ENCODE measurements at places on chromosomes 11 and 22.

- peaks cover 25% of the 10 kb centered on the region for H3K27me3 ChIP-seq
- no peak for DNase-seq
- no peak overlapping the region for H3K4me3 ChIP-seq
- H3K4me1 ChIP-seq: no peaks in the 10 kb centered on the region
- H3K27ac ChIP-seq: no peak overlapping the region
- H3K36me3 ChIP-seq: no peaks in the 10 kb centered on the region
These were observed 27.2 kb upstream of the GLYATL1 start for GRCh38 chr11:58912124-58912523.

- H3K27ac ChIP-seq: no peak overlapping the region
These were observed 425.5 kb upstream of the CADM1 start for GRCh38 chr11:115929618-115930129.

DNA sequence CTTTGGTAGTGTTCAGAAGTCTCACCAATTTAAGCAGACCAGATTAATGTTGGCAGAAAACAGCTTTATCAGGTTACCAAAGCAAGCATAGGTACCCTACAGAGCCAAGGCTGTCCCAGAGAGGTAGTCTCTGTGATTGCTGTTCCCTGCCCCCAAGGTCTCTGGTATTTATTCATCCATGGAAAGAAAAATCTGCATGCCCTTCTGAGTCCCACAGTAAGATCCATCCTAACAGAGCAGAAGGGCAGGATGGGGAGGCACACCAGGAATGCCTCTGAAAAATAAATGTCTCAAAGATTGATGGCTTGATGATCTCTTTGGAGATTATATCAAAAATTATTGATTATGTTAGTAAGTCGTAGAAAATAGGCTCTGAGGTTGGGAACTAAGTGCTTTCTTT is 122.8 kb downstream of the FAT3 start:
- no peak overlapping the region for H3K4me3 ChIP-seq
- H3K36me3 ChIP-seq: no peaks in the 10 kb centered on the region
- no peak overlapping the region for H3K27ac ChIP-seq
- H3K4me1 ChIP-seq: no peaks in the 10 kb centered on the region
- no peak for DNase-seq

- H3K27me3 ChIP-seq: peaks cover 3% of the 10 kb centered on the region
- no peaks in the 10 kb centered on the region for H3K4me1 ChIP-seq
- no peak overlapping the region for H3K27ac ChIP-seq
- H3K4me3 ChIP-seq: no peak overlapping the region
These were observed 21.4 kb downstream of the FJX1 start for GRCh38 chr11:35639591-35640179.

DNA sequence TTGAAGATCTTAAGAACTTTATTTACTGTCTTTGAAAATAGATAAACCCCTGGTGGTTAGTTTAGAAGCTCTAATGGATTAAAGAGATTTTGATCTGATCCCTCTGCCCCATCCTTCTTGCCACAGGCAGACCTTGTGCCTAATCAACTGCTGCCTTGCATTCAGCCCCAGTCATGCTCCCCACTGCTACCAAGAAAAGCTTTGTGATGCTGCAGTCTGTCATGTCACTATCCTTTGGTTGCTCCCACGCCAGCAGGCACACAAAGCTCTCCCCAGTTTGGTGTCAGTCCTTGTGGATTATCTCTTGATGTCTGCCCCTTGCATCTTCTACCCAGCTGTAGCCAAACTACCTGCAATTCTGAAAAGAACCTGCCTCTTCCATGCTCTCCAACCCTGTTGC is 112.2 kb downstream of the MTNR1B start:
- peaks cover 4% of the 10 kb centered on the region for H3K27me3 ChIP-seq
- no peaks in the 10 kb centered on the region for H3K36me3 ChIP-seq
- no peak overlapping the region for H3K27ac ChIP-seq

DNA sequence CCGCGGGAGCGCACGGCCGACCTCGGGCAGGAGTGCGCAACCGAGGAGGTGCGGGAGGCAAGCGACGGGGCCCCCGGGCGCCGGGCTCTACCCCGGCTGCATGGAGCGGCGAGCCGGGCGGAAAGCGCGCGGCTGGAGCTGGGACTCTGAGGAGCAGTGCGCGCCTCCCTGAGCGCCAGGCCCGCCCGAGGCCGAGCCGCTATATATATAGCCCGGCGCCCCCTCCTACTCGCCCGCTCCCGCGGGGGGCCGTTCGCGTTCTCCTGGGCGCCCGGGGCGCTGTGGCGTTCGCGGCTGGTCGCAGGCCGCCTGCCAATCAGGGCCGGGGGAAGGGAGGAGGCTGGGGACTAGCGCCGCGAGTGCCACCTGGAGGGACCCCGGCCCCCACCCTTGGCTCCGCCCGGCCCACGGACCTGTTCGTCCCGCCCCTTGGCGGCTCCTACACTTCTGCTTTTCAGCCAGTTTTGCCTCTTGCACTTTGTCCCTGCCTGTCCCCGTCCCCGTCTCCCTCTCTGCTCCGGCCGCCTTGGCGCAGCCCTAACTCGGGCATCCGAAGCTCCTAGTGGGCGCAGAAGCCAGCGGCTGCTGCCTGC is at the start of gene FGF4:
FGF4 (minus strand) TSS at position 179 of the 593 bp plus-strand sequence. CDS start 257 bp downstream, outside the sequence.
- peaks cover 71% of the 10 kb centered on the region for H3K27me3 ChIP-seq
- no peak within 1 kb of the TSS for H3K4me3 ChIP-seq
- H3K4me1 ChIP-seq: no peaks in the 10 kb centered on the region
- DNase-seq: no peak
- no peak within 1 kb of the TSS for H3K27ac ChIP-seq
- H3K36me3 ChIP-seq: no peaks in the 10 kb centered on the region

DNA sequence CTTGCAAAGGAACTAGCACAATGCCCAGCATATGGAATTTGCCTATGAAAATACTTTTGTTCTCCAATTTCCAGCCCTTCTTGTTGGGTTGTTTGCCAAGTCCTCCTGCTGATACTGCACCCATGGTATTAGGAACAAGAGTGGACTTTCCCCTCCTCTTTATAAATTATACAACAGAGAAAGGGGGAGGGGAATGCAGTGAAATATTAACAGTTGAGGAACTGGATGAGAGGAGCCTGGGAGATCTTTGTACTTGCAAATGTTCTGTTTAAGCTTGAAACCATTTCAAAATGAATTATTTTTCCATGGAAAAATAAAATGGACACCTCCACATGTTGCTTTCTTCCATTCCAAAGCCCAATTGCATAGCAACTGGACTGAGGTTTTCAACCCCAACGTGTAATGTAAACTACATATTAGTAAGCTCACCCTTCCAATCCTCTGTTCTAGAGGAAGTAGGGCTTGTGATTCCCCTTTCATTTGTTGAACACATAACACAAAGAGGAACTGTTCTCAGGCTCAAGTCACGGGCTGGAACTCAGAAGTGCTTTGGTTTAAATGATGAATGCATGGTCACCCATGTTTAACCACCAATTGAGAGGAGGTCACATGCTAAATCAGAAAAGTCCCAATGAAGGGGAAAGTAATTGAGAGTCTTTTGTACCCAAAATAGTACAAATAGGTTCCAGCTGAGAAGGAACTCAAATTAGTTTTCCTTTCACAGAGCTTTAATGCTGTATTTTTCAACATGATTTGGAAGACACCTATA is 66.2 kb upstream of the ZC3H12C start:
- H3K36me3 ChIP-seq: no peaks in the 10 kb centered on the region
- DNase-seq: no peak
- no peak overlapping the region for H3K4me3 ChIP-seq
- no peaks in the 10 kb centered on the region for H3K27me3 ChIP-seq
- H3K4me1 ChIP-seq: no peaks in the 10 kb centered on the region

DNA sequence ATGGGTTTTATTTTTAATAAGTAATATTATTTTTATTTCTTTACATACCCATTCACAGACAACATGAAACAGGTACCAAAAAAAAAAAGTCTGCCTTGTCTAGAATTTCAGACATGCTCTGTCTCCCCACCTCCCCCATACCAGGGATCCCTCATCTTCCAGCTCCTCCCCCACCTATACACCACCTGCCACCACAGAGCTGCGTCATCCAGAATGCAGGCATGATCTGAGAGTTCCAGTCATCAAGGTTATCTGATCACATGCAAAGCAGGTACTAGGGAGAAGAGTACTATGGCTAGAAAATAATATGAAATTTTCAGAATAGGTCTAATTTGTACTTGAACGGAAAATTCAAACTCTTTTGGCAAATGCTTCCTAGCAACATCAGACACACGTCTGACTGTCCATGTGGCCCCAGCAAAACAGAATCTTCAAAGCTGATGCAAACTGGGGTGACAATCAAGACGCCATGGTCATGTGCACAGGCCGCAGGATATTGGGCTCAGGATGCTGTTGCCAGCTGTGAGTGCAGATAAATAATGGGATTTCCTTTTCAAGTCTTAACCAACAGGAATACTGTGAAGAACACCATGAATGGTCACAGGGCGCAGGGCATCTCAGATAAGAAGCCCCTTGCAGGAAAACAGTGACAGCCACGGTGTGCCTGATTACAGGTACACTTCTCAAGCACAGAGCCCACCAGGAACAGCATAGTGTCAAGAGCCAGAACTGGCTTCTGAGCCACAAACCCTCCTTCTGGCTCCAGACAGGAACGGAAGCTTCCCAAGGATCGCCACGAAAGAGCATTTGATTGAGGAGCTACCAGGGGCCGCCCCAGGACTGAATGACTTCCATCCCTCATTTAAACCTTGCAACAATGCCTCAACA is 169.5 kb downstream of the EFCAB6 start:
- H3K27ac ChIP-seq: no peak overlapping the region
- no peaks in the 10 kb centered on the region for H3K36me3 ChIP-seq
- H3K27me3 ChIP-seq: peaks cover 10% of the 10 kb centered on the region
- H3K4me3 ChIP-seq: no peak overlapping the region
- no peaks in the 10 kb centered on the region for H3K4me1 ChIP-seq

GRCh38 chr11:74257959-74258553 is 53.4 kb downstream of the P4HA3 start:
- no peak overlapping the region for H3K27ac ChIP-seq
- H3K4me3 ChIP-seq: no peak overlapping the region
- peaks cover 6% of the 10 kb centered on the region for H3K36me3 ChIP-seq
- DNase-seq: no peak
- peaks cover 10% of the 10 kb centered on the region for H3K27me3 ChIP-seq

DNA sequence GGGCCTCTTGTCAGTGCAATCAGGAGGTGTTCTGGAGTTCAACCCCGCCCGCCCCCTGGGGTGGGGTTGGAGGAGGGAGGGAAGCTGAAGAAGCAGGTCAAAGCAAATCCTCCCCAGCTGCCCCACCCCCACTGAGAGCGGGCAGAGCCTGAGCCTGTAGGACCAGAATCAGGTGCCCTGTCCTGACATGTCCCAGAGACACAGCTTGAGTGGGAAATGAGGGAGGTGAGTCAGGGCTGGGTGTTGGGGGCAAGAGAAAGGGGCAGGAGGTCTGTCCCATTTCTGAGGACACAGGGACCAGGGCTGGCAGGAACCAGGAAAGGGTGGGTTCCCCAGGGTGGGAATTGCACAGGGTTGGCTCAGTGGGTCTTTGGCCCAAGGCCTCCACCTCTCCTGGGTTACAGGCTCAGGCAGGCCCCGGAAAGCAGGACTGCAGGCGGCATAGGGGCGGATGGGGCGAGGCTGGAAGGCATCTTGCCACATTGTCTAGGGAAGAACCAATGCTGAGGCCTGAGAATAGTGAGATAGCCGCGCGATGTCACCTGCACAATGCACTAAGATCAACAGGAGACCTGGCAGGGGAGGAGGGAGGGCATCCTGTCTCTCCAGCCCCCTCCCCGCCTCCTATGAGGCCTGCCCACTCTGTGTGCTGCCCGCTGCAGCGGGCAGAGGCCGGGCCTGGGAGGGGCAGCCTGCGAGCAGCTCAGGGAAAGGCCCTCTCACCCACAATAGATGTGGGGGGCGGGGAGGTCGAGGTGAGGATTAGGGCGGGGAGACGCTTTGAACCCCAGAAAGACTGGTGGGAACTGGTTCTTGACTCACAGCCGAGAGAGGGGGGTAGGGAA is 32.4 kb downstream of the NECTIN1 start:
- peaks cover 31% of the 10 kb centered on the region for H3K27me3 ChIP-seq
- DNase-seq: no peak
- no peaks in the 10 kb centered on the region for H3K36me3 ChIP-seq
- H3K4me3 ChIP-seq: no peak overlapping the region
- no peak overlapping the region for H3K27ac ChIP-seq

DNA sequence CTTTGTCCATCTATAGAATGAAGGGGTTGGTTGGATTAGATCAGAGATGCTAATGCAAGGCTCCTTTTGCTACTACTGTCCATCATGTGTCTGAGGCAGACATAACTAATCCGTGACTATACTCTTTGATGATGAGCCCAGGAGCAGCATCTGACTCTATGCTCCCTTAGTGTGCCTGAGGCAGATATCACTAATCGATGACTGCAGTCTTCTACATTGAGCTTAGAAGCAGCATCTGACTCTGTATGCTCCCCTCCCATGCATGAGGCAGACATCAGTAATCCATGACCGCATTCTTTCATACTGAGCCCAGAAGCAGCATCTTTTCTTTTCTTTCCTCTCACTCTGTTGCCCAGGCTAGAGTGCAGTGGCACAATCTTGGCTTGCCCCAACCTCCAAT is 4.2 kb downstream of the TCN2 start:
- no peak overlapping the region for H3K4me3 ChIP-seq
- peaks cover 28% of the 10 kb centered on the region for H3K27me3 ChIP-seq
- no peak overlapping the region for H3K27ac ChIP-seq
- no peak for DNase-seq

- H3K36me3 ChIP-seq: no peaks in the 10 kb centered on the region
- peaks cover 13% of the 10 kb centered on the region for H3K27me3 ChIP-seq
- H3K4me3 ChIP-seq: no peak overlapping the region
- no peak overlapping the region for H3K27ac ChIP-seq
- DNase-seq: no peak
These were observed 40.4 kb downstream of the GAB4 start for GRCh38 chr22:16967453-16968217.

DNA sequence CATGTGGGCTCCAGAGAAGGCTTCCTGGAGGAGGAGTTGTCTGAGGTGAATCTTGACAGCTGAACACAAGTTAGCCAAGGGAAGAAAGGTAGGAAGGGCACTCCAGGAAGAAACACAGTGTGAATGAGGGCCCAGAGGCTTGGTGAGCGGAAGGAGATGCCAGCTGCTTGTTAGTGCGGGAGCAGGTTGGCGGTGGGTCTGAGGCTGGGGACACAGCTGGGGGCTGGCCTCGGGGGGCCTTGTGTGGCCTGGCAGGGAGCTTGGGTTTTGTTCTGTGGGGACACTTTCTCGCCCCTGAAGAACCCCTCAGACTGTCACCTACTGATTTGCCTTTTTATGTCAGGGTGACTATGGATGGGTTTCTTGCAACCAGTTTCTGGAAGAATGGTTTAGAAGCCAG is 160.0 kb downstream of the ST3GAL4 start:
- no peaks in the 10 kb centered on the region for H3K36me3 ChIP-seq
- H3K4me3 ChIP-seq: no peak overlapping the region
- H3K27me3 ChIP-seq: peaks cover 11% of the 10 kb centered on the region
- DNase-seq: no peak

- no peaks in the 10 kb centered on the region for H3K27me3 ChIP-seq
- peaks cover 6% of the 10 kb centered on the region for H3K4me1 ChIP-seq
- H3K27ac ChIP-seq: peak overlapping the region; percentile 45
- peak; percentile 74 for DNase-seq
- H3K36me3 ChIP-seq: peaks cover 13% of the 10 kb centered on the region
- no peak overlapping the region for H3K4me3 ChIP-seq
These were observed 15.4 kb downstream of the ARFGAP2 start for GRCh38 chr11:47161134-47161854.

- no peak for DNase-seq
- no peak overlapping the region for H3K4me3 ChIP-seq
- H3K27me3 ChIP-seq: no peaks in the 10 kb centered on the region
- H3K27ac ChIP-seq: no peak overlapping the region
These were observed 1177.2 kb downstream of the BRD1 start for GRCh38 chr22:48650323-48651035.

Data from activated naive CD4-positive, alpha-beta T cell treated with anti-CD3 and anti-CD28 coated beads, Interleukin-2, amount 10 ng/mL, durations not matched to agents 7 days and 5 days (primary cell).